NCI-H2171 (cell line): ENCODE measurements at places on chromosomes 3 and 15.

DNA sequence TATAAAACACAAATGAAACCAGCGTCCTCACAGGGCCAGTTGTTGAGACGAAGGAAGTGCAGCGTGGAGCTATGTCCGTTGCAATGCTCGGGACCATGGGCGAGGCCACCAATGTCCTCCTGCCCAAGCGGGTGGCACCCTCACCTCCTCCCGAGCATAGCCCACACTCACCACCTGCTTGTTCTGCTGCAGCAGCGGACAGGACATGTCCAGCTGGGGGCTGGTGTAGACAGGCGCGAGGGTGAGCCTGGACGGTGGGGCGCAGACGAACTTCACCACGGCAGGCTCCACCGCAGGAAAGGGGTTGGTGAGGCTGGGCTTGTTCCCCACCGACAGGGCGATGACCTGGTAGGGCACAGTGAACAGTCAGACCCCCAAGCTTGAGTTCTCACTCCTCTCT is 62.1 kb downstream of the NUP210 start:
- DNase-seq: no peak

DNA sequence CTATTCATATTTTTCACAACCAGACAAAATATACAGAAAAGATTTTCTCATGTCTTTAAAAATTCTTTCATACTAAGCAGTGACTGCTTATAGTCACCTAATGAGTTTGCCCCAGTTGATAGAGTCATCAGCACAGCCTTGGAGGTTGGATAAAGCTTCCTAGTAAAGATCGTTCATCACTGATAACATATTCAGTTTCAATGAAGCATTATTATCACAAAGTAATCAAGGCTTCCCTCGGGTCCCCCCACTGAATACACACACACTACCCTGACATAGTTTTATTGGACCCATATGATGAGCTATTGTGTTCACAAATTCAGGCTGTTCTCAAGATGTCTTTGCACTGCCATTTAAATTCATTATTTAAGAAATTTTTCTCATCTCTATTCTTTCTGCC is 297.8 kb downstream of the KCNH8 start:
- no peak for DNase-seq

DNA sequence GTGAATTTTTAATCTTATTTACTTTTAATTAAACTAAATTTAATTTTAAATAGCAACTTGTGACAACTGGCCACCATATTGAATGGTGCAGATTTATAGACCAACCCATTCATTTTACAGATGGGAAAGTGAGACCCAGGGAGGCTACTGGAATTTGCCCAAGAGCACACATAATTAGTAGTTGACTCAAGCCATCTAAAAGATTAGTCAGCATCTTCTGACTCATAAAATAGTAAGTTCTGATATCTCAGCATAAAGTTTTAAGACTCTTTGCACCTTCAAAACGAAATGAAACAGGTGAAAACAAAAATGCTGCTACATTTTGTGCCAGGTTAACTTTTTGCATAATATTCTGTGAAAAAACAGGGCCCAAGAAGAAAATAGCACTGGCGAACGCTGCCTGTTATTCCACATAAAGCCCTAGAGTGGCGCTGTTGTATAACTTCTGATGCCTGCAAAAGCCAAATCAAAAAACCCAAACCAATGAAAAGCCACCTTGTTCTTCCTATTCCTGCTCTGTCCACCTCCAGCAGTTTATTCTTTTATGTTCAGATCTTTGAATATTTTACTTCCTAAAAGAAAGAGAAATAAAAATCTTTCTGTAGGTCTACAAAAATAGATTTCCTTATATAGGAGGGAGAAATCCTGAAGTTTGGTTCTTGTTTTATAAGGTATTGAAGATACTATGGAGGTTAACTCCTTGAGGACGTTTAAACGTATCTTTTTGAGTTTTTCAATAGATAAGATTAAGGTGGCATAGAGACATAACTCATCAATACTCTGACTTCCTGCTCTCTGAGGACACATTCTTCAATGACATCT is 62.8 kb downstream of the OTOL1 start:
- DNase-seq: peak; percentile 10

DNA sequence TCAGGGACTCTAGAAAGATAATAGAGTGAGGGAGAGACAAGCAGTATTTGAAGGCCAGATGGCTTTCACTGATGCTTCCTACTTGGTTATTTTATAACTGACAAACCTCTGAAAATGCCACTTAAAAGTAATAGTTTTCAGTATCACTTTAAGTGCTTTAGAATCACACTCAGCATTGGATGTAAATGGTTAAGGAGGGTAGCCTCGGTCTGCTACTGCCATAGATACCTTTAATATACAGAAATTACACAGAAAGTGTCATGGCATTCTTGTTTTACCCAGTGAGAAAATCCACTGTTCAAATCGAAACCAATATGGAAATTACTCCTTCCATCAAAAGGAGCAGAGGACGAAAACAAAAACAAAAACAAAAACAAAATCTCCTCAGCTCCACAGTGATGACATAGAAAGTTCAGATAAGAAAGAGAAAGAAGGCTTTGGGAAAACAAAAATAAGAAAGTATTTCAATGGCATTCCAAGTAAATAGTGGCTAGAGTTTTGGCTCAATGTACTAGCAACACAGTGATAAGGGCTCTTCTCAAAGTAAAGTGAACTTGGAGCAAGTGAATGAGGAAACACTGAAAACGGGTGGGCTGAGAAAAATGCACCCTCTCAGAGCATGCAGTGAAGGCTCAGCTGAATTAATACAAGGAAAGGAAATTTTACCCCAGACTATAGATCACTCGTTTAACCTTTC is 43.2 kb upstream of the CD47 start:
- DNase-seq: no peak

GRCh38 chr15:69574506-69574905 is 121.9 kb downstream of the RPLP1 start:
- no peak for DNase-seq

DNA sequence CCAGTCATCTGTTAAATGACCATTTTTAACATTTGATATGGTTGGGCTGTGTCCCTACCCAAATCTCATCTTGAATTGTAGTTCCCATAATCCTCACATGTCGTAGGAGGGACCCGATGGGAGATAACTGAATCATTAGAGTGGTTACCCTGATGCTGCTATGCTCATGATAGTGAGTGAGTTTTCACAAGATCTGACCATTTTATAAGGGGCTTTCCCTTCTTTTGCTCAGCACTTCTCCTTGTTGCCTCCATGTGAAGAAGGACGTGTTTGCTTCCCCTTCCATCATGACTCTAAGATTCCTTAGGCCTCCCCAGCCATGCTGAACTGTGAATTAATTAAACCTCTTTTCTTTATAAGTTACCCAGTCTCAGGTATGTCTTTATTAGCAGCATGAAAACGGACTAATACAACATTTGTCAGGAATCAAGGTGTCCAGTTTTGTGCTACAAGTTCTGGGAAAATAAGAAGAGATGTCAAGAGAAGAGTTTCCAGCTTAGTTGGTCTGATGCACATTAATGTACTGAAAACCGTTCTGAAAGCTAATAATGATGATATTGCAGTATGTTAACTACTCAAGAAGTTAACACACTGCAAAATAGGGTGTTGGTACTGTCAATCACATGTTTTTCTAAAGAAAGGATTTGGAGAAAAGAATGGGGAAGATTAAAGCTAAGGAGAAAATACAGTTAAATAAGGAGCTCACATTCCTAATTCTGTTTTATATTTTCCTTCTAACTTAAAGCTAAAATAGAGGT is 67.9 kb downstream of the ATP8B4 start:
- DNase-seq: no peak

- DNase-seq: no peak
Measured at GRCh38 chr3:184460276-184460675, 80.4 kb downstream of the CHRD start.

- DNase-seq: no peak
Measured at GRCh38 chr3:87975716-87976115, 83.1 kb downstream of the CGGBP1 start.

DNA sequence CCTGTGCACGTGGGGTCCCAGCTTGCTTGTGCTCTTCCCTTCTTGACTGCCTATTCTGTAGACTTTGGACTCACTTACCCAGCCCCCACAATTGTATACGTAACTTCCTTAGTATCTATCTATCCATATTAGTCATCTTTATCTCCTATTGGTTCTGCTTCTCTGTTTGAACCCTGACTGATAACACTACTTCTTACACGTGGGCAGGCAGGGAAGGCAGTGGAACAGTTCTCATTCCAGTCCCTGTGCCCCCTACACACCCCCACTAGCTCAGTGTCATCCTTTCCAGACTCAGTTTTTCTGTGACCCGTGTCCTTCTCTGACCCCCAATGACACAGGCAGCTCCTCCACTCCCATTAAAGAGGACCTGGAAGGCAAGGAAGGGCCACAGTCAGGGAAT is 74.2 kb upstream of the FBN1 start:
- no peak for DNase-seq

- no peak for DNase-seq
Measured at GRCh38 chr15:52651868-52652267, 27.3 kb downstream of the ATOSA start.

DNA sequence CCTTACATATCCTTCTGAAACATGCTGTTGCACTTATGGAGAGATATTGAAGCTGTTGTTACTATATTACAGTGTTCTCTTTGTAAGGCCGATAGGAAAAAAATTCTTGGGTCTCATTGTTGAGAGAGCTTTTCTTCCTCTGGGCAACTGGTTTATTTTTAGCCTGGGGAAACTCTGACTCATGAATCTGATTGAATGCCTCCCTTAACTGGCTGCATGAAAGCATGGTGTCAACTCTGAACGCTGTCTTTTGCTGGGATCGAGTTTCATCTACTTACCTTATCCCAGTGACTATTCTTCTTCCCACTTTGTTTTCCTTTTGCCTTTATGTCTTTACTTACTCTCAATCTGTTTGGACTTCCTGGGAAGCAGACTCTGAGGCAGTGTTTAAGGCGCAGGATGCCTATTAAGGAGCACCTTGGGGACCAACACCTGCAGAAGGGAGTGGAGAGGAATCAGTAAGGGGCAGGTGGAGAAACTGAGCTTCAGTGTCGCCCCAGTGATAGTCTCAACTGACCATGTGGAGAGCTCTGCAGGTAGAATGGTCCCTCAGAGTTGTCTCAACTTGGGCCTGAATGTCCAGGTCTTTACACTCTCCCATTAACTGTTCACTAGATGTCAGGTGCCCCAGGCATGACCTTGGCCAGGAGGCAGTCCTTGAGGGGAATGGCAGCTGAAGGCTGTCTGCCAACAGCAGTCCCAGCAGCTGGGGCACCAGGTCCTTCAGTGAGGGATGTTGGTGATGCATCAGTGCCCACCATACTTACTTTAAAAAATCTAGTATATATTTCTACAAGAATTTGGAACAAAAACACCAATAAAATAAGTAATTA is 88.9 kb upstream of the CCNL1 start:
- DNase-seq: peak; percentile 24

- DNase-seq: no peak
Measured at GRCh38 chr15:87971076-87971475, 285.5 kb downstream of the NTRK3 start.

DNA sequence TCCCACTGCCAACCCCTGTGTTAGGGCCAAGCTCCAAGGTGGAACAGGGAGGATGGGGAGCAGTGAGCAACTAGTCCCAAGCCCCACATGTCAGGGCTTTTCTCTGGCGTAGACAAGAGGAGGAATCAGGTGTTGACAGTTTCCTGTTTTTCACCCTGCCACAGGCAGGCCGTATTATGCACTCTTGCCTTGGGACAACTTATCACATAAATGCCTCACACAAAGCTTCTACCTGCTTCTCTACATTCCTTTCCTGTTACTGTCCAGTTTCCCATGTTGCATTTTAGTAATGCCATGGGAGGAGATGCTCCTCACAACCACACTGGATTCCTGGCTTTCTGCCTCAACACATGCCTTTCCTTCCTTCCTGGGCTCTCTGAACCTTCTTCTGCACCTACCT is 381.2 kb upstream of the ATP11B start:
- DNase-seq: no peak

- no peak for DNase-seq
Measured at GRCh38 chr3:115251509-115251908, 104.4 kb upstream of the ZBTB20 start.

- no peak for DNase-seq
Measured at GRCh38 chr3:42151596-42152168, 60.5 kb downstream of the TRAK1 start.

DNA sequence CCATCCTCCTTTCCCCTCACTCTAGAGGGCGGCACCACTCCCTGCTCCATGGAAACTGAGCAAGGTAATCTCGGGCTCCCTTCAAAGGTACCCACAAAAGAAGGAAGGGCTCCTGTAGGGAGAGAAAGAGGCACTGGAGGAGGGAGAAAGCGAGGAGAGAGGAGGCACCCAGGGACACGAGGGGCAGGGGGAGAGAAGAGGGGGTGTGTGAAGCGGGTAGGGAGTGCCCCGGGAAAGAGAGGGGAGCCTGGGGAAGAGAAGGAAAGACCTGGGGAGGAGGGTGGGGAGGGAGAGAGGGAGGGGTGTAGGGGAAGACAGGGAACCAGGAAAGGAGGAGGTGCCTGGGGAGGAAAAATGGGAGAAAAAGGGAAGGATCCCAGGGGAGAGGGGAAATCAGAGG is 523 bp downstream of the VILL start:
- no peak for DNase-seq

DNA sequence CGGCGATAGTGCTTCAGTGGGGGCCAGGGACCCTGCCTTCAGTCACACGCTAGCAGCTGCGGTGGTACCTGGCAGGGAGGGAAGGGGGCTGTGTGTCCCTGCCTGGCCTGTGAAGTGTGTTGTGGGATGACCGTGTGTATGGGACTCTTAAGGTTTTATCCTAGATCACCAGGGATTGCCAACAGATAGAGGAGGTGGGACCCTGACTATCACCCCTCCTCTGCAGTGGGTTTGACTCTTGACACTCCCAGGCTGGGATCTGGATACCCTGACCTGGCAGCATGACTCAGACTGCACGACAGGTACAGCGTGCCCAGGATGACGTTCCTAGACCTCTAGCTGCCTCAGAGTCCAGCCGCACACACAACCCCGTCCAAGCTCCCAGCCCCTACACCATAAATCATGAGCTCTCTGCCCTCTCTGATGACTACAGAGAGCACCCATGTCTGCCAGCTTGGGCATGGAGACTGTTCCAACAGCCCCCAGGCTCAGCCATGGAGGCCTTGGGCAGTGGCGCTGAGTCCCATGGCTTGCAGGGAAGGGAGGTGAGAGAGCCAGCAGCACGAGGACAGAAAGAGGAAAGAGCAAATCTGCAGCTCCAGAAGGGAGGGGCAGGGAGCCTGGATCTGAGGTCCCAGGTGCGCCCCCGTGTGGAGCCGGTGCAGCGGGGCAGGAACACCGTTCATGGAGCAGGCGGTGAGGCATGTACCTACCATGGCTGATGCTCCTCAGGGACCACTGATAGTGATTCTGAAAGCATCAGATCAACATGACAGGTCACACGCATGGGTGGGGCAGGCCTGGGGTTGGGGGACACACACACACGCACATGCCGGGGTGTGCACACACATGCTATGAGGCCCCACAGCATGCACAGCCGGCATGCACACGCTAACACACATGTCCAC is 71.0 kb downstream of the ADAMTS7 start:
- peak; percentile 71 for DNase-seq

DNA sequence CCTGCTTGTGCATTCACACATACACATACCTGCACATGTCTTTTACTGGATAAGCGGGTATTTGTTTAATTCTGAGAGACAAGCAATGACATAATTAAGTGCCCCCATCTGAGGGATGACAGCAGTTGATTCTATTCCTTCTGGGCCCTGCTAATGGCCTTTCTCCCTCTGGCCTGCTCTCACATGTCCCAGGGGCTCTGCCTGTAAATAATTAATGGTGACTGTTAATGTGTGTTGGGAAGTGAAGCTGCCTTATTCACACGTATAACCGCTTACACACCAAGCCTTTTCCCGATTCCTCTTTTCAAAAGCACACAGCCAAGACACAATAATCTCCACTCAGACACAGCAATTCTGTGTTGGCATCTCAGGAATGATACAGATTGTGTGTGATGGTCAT is 47.8 kb downstream of the LRRK1 start:
- DNase-seq: no peak

GRCh38 chr3:43885908-43886618 is 195.3 kb downstream of the ABHD5 start:
- DNase-seq: no peak
